ENCODE measurements at places on chromosomes 3 and 15.

DNA sequence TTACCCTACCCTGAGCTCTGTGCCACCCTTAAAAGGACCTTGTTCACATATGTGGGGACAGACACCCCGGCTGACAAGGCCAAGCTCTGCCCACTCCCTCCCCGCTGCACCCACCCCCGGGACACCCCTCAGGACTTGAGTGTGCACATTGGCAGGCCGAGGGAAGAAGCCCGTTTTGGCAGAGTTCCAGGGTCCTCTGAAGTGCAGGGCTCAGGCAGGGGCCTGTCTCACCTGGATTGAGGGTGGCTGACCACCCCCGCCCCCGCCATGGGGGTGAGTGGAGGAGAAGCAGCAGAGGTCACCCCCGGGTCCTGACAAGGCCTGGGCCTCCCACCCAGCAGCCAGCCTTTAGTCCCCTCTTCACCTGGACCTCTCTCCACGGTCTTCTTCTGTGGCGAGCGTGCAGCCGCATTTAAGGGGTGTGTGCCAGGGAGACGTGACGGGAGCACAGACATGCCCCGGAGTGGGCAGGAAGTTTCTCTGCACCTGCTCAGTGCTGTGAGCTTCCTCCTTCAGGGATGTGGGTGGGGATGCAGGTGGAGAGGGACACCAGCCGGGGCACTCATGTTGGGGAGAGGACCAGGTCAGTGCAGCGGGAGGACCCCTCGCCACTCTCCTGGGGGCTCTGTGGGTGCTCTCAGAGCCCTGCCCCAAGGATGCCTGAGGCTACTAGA, 50.7 kb downstream of the LINGO1 start:
- DNase-seq = no peak

DNA sequence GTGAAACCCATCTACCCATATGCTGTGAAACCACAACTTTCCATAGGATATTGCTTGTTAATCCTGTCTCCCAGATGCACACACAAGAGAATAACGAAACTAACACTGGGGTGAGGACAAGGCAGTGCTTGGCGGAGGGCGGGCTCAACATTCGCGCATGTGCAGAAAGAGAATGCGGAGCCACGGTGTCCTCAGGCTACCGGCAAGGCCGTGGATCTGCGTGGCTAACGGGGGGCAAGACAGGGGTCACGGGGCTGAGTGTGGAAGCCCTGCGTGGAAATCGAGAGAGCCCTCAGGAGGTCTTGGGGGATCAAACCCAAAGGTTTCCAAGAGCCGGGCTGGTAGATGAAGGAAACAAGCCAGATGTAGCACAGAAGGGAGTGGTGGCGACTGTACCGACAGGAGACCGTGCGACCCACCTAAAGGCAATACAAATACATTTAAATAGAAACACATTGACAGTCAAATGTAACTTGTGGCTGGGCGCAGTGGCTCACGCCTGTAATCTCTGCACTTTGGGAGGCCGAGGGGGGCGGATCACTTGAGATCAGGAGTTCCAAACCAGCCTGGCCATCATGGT, 48.5 kb upstream of the TRA2B start:
- DNase-seq = no peak

- DNase-seq = no peak
Measured at GRCh38 chr15:45734260-45734711, 99.5 kb downstream of the SQOR start.

DNA sequence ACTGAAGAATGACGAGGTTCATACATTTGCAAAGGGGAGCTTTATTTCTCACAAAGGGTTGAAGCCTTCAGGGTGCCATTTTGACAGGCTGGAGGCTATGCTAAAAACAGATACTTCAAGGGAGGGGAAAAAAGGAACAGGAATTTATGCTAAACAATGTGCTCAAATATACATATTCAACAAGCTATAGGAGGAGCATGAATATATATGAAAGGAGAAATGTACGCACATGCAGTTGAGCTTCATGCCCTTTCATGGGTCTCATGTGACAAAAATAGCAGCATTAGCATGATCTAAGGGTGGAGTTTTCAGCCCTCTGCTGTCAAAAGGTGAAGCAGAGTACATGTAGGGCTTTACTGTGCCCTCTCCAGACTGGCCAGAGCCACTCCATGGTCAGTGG, 44.3 kb upstream of the FSIP1 start:
- no peak for DNase-seq

DNA sequence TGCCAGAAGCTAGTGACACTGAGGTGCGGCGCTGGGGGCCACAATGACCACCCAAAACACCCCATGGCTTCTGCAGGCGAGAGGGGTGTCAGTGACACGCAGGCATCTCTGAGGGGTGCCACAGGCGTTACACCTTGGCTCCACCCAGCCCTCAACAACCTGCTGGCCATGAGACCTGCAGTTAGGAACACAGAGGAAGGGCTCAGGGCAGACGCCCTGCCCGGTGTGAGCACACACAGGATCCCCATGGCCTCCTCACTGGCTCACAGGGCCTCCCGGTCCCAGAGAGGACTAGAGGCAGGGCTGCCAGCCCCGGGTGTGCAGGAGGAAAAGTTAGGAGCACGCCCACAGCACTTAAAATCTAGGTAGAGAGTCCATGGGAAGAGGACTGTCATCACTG, 35.1 kb downstream of the CYFIP1 start:
- DNase-seq = no peak

DNA sequence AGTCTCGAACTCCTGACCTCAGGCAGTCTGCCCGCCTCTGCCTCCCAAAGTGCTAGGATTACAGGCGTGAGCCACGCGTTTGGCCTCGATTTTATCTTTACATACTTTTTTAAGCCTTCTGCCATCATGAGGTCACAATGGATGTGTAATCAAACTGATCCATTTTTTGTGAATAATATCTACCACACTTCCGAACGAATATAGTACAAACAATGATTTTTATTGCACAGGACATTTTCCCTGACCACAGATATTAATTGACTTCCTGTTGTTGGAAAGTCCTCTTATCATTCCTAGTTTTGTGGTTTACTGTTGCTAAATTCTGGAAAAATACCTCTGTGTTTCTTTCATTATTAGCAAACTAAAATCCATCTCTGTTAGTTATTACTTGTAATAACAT, 68.9 kb downstream of the MINDY2 start:
- no peak for DNase-seq

- DNase-seq = no peak
Measured at GRCh38 chr3:173958805-173959204, 561.3 kb downstream of the NLGN1 start.

- no peak for DNase-seq
Measured at GRCh38 chr15:24986653-24987052, 31.9 kb downstream of the SNRPN start.

DNA sequence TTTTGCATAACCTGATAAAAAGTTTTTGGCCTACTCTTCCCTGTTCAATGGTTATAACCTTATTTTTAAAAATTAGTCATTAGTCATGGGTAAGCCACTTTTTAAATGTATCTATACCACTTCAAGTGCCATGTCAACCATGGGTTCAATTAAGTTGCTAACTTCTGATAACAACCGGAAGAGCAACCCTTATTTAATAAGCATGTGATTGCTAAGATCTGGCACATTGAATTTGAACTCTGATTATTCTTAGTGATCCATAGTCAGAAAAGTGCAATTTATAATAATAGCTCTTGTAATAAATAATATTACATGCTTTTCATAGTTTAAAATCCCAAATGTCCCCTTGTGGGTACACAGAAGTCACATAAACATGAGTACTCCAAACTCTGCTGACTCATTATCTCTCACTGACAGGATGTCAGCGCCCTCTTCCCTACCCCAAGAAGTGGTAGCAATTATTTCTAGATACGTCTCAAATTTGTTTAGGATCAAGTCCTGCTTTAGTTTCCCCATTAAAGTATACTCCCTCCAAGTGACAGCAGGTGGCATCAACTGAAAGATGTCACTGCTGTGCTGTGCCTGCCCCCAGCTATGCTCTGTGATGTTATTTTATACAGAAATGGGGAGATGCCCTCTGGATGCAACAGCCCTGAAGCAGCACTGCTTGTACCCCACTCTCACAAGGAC, 18.6 kb downstream of the SAMD7 start:
- no peak for DNase-seq

GRCh38 chr3:119660474-119661440, at the start of gene POPDC2:
POPDC2 (minus strand) TSS chr3:119660589; CDS start chr3:119660423, 166 bp downstream.
- DNase-seq = no peak

DNA sequence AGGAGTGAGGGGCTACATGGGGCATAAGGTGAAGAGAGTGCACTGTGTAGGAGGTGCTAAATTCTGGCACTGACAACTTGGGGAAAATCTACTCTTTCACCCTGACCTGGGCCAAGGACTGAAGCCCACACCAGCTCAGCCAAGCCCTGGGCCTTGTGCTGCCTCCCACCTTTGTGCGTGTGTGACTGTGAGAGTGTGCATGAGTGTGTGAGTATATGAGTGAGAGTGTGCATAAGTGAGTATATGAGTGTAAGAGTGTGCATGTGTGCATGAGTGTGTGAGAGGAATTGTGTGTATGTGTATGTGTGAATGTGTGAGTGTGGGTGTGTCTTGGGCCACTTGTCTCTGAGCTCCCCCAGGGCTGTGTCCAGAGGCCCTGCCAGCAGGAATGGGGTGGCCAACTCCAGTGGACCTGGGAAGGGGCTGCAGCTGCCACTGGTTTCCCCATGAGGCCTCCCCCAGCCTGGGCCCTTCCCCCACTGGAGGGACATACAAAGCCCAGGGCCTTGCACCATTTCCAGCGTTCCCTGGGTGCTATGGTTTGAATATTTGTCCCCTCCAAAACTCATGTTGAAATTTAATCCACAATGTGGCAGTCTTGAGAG, 15.2 kb downstream of the C3orf22 start:
- no peak for DNase-seq

- DNase-seq = no peak
Measured at GRCh38 chr3:67765575-67765974, 111.2 kb upstream of the SUCLG2 start.

DNA sequence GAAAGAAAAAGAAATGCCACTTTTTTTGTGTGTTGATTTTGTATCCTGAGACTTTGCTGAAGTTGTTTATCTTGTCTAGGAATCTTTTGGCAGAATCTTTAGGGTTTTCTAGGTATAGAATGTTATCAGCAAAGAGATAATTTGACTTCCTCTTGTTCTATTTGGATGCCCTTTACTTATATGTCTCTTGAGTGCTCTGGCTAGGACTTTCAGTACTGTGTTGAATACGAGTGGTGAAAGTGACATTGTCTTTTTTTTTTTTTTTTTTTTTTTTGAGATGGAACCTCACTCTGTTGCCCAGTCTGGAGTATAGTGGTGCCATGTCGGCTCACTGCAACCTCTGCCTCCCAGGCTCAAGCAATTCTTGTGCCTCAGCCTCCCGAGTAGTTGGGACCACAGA, 64.7 kb upstream of the NPHP3 start:
- no peak for DNase-seq

DNA sequence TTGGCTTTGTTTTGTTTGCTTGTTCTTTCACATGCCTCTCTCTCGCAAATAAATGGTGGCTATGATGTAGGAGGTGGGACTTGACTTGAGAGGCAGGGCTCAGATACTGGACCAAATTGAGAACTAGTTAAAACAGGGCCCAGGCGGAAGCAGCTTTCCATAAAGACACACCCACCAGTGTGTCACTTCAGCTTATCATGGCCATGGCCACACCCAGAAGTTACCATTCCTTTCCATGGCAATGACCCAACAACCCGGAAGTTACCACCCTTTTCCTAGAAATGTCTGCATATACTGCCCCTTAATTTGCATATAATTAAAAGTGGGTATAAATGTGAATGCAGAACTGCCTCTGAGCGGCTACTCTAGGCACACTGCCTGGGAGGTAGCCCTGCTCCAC, 62.6 kb upstream of the CNTN4 start:
- DNase-seq = no peak

GRCh38 chr3:39205131-39205530, 12.7 kb upstream of the XIRP1 start:
- no peak for DNase-seq

DNA sequence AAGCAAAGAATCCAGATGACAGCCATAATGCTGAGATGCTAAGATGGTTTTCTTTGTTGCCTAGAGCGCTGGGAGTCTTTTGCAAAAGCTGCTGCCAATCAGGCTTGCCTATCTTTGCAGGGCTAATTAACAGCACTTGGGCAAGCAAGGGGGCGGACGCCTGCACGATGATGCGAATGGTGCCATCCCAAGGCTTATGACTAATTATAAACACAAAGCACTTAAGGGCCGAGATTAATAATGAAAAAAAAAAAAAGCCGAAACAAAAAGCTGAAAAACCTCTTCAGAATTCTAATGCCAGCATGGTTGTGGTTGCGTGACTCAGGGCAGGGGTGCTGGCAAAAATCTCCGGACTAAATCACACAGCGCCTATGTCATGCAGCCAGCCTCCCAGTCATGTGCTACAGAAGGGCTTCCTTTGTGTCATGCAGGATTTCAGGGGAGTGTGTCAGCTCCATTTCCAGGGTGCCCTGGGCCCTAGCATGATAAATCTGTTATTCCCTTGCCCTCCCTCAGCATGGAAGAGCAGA, 185.0 kb upstream of the ANKRD28 start:
- peak; percentile 50 for DNase-seq

- DNase-seq = no peak
Measured at GRCh38 chr3:132231633-132232032, 85.6 kb upstream of the ACP3 start.

- DNase-seq = peak; percentile 18
Measured at GRCh38 chr15:45454814-45455213, 67.7 kb downstream of the SLC30A4 start.

DNA sequence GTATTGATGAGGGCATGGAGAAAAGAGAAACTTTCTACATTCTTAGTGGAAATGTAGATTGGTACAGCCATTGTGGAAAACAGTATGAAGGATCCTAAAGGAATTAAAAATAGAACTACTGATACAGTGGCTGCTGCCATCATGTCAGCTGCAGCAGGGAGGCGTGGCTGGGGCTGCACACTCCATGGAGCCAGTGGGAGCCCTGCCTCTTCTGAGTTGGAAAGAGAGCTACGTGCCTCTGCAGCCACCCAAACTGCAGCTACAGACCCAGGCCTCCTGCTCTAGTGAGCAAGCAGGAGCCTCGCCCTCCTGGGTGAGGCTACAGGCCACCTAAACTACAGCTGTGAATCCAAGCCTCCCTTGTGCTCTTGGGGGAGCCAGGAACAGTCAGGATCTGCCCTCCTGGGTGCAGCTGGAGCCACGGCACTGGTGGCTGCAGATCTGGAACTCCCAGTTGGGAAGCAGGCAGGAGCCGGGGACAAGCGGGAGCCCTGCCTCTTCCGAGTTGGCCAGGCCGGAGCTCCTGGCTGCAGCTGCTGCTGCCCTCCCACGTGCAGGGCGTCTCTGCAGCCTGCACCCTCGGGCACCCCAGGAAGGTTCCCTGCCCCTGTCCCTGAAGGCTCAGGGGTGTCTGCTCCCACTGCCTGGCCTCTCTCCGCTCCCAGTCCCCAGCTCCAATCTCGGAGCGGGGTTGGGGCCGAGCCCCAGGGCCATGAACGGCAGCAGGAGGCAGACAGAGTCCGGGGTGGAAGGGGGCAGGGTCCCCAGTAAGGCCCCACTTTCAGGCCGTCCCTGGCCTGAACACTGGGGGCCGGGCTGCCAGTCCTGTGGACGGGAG, 64.5 kb downstream of the THBS1 start:
- DNase-seq = no peak

DNA sequence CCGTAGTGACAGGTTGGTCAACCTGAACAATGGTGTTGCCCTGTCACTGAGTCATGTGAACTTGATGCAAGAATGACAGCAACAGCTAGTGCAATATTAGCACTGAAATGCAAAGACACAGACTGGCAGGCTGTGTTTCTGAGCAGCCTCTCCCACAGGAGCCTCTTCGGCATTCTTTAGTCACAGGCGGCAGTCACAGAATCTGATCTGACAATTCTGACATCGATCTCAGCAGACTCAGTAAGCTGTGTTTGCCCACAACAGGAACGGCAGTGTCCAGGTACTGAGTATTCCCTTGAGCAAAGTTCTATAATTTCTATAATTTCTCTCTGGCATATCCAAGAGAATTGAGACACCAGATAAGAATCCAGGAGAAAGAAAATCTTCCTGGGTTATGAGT, 776.8 kb downstream of the GRM7 start:
- no peak for DNase-seq
